Left cardiac atrium (tissue), 4 donors: ENCODE measurements at places on chromosomes 6 and 20. TPM values are rescaled to one million over a fixed set of nuclear protein-coding genes. Genes with fewer than 3 reads are reported as not detected.

CCDC167 gene
- total RNA-seq = 19.5 TPM

KPNA5 gene
- 9.1 TPM for total RNA-seq

DNA sequence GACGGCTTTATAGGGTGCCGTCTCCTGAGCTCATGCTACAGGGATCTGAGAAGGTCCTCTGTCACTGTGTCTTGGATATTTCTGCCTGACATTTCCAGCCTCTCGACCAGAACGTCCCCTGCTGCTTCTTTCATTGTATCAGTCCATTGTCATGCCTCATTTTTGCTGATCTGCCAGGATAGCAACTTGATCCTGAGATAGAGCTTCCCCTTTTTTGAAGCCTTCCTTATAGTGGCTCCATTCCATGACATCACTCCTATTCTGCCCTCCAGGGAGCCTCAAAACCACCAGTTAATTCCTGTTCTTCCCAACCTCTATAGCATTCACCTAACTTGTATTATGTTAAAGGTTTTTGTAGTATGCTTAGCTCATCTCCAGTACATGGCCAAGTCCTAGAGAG, 431.8 kb upstream of the NOX3 start:
- no peak for DNase-seq

DNA sequence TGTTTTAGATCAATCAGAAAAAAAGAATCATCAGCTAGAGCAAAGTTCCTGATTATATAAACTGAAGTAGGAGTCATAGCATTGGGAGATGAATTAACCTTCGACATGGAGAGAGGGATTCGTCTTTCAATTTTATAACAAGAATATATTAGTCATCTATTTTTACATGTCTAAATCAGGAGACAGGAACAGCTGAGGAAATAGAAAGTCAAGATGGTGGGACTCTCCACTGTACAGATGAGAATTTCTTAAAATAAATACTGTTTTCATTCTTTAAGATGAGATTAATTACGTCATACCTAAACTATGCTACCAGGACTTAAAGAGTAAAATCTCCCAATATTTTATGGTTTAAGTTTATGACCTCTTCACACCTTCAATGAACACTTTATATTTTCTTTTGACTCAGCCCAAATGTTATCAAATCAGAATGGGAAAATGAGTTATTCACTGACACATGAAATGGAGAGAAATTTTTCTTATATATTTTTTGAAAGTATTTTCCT, 1137.7 kb downstream of the EPHA7 start:
- no peak for DNase-seq

DNA sequence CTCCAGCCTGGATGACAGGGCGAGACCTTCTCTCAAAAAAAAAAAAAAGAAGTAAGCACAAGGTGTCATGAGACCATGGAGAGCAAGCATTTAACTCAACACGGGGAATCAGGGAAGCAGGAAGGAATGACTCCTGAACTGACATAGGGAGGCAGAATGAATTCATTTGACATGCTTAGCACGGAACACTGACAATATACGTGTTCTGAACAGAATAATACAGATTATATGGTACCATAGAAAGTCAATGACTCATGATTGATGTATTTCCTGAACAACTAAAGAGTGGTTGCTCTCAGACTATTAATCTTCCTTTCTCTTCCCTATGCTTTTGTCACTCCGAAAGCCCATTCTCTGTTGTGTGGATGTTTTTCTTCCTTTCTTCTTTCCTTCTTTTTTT, 20.7 kb upstream of the ASIP start:
- DNase-seq = no peak

GRCh38 chr20:33664085-33664761, 2.1 kb downstream of the C20orf144 start:
- no peak for DNase-seq

- DNase-seq = no peak
These were observed 590 bp upstream of the MAP1LC3A start for GRCh38 chr20:34557936-34558319.

- DNase-seq = no peak
These were observed 23.6 kb upstream of the TCFL5 start for GRCh38 chr20:62885046-62885895.

- no peak for DNase-seq
These were observed 87.7 kb downstream of the TSHZ2 start for GRCh38 chr20:53059848-53060247.
